ENCODE measurements at places on chromosomes 6 and 20. TPM values are rescaled to one million over a fixed set of nuclear protein-coding genes. Genes with fewer than 3 reads are reported as not detected.

Gene SLC22A7
- not detected for total RNA-seq

Gene KIF13A
- 71.9 TPM for total RNA-seq

Gene OSBPL2
- total RNA-seq: 24.9 TPM

Gene C6orf118
- total RNA-seq: not detected

Gene BNIP5
- not detected for total RNA-seq

Gene SULF2
- total RNA-seq: 46.7 TPM

Gene SLC2A10
- 26.0 TPM for total RNA-seq

Gene SKIC2
- 47.9 TPM for total RNA-seq

Gene GPSM3
- 17.7 TPM for total RNA-seq

GRCh38 chr6:18978337-18979128, 591.4 kb downstream of the RNF144B start:
- no peak for DNase-seq

DNA sequence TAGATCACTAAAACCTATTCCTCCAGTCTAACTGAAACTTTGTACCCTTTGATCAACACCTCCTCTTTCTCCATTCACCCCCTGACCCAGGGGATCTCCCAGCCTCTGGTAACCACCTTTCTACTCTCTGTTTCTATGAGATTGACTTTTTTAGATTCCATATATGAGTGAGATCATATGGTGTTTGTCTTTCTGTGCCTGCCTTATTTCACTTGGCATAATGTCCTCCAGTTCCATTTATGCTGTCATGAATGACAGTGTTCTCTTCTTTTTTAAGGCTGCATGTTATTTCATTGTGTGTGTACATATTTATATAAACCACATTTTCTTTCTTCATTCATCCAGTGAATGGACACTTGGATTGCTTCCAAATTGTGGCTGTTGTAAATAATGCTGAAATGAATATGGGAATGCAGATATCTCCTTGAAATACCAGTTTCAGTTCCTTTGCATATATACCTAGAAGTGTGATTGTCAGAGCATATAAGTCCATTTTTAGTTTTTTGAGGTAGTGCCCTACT, 57.7 kb downstream of the DHX35 start:
- DNase-seq: no peak

DNA sequence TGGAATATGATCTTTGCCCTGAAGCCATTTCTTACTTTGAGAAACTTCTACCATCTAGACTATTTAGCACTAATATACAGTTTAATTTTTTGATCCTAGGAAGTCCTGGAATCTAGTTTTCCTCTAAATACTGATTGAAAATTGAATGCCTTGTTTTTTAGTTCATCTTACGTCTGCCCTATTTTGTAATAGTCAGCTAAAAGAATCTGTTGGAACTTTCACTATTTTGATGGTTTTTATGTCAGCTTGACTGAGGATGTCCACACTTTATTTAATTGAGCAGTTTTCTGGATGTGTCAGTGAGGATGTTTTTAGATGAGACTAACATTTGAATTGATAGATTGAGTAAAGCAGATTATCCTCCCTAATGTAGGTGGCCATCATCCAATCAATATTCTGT, 8.4 kb downstream of the OR12D2 start:
- DNase-seq: no peak

DNA sequence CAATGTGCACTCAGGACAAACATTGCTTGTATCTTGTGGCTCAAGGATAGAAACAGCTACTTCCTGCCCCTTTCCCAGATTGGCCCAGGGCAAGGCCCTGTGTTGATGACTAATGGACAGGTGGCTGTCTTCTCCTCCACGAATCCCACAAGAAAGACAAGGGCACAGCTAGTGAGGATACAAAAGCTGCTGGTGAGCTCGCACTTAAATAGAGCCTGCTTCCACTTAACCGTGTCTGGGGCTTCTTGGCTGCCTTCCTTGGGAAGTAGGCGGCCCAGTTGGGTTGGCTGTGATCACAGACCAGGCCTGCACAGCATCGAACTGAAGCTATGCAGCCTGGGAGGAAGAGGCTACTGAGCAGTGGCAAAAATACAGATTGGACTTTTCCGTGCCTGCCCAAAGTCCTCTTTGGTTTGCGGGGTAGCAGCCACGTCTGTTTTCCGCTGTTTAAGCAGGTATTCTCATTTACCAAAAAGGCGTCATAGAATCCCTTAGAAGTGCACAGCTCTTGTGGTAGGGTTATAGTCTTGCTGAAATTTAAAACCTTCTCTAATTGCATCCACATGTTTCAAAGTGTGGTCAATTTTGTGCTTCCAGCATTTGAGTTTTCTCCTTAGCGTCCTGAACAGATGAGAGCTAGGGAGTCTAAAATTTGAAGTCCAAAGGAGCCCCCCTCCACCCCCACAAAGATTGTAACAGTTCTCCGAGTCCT, 23.0 kb upstream of the NAA20 start:
- no peak for DNase-seq

- DNase-seq: no peak
These were observed 6.0 kb upstream of the VEGFA start for GRCh38 chr6:43763812-43764522.

GRCh38 chr20:9417665-9418064, 96.7 kb upstream of the LAMP5 start:
- no peak for DNase-seq

DNA sequence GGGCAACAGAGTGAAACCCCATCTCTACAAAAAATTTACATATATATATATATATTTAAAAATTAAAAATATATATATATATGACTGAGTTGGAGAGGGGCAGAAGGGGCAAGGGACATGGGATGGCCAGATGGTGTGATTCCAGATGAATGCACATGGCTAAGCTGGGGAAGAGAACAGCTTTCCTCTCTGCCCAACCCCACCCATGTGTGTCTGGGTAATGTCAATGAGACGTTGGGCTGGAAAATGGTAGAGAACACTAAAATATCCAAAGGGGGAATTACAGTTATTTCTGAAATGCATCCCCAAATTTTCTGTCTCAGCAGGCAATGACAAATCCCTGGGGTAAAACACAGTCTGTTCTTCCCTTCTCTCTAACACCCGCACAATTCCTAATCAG, 31.2 kb upstream of the CCND3 start:
- DNase-seq: no peak

GRCh38 chr6:73803562-73804241, 107.7 kb downstream of the CD109 start:
- DNase-seq: no peak

DNA sequence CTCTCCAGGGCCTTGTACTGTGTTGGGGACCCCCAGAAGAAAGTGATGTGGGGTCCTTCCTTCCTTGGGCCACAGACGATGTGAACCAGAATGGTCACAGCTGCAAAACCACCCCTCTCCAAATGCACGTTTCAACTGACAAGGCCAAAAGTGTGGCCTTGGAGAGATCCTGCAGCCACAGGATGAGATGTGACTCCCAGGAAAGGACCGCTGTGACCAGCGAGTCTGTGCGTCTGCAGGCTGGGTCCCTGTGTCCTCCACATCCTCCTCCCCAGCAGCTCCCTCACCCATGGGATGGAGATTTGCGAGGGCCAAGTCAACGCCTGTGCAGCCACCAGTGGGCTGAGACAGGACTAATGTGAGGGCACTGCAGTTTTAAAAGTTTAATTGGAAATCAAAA, 247.0 kb downstream of the ERMARD start:
- DNase-seq: no peak

DNA sequence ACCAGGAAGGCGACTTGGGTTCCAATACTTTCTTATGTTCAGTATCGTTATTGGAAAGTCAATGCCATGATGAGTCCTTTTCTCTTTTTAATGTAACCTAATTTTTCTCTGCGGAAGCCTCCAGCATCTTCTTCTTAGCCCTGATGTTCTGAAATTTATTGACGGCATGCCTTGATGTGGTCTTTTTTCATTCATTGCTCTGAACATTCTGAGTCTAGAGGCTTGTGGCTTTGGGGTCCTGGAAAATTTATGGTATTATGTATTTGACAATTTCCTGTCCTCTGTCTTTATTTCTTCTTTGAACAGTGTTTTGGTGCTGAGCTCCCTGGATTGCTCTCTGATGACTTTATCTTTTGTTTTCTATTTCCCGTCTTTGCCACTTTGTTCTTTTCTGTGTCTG, 28.7 kb upstream of the MAS1 start:
- no peak for DNase-seq

DNA sequence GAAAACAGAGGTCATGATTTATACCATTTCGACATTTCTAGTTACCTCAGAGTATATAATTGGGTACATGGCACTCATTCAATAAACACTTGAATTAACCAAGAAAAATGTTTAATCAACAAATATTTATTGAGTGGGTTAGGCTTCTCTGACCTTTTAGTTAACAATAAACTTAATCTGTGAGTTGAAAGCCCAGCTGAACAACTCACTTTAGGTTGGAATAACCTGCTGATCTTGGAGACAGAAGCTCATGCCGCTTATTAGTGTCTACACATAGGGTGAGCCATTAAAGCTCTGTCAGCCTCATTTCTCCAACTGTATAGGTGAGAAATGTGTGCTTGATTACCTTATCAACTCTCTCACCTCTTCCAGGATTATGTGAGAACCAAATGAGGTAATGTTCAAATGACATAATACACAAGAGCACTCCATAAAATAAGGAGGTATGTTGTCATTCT, 98.2 kb upstream of the DTNBP1 start:
- no peak for DNase-seq

DNA sequence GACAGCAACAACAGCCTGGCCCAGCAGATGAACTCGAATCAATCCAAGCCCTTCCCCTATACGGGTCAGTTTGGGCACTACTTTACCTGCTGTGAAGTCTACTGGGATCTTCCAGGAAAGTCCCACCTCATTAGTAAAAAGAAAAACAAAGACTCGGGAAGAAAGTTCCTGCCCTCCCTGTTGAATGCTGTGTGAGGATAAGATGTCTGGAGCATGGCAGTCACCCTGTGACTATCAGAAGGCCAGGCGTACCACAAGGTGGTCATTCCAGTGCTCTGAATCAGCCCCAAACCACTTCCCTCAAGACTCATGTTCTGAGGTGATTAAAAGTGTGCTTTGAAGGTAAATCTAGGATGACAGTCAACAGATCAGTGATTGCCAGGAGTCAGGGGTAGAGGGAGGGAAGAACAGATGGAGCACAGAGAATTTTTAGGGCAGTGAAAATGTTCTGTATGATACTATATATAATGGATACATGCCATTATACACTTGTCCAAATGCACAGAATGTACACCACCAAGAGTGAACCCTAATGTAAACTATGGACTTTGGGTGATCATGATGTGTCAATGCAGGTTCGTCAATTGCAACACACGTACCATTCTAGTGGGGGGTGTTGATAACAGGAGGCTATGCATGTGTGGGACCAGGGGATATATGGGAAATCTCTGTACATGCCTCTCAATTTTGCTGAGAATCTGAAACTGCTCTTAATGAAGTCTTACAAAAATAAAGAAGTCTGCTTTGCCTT, 14.7 kb downstream of the FKBP1A start:
- no peak for DNase-seq

- DNase-seq: peak; percentile 87
These were observed at the start of gene PMEPA1 for GRCh38 chr20:57709823-57710799. Gene PMEPA1, minus strand, starts transcription at chr20:57710015. Its CDS starts 433 bp downstream, at chr20:57709582.

Data from tibial nerve (tissue), 4 donors.